Stimulated activated naive CD8-positive, alpha-beta T cell treated with anti-CD3 and anti-CD28 coated beads, Interleukin-15, Interleukin-2, amounts not matched to agents 100 U/mL and 50 U/mL, for 24 hours (primary cell): ENCODE measurements at places on chromosomes 6 and 20.

GRCh38 chr20:33684533-33685327 lies 1.5 kb downstream of the E2F1 start:
- DNase-seq = no peak

GRCh38 chr20:46058599-46059281 lies 29.7 kb downstream of the SLC12A5 start:
- no peak for DNase-seq

GRCh38 chr6:45472382-45472781 lies 94.6 kb upstream of the SUPT3H start:
- DNase-seq = no peak

GRCh38 chr6:1222728-1223595 lies 88.9 kb upstream of the FOXQ1 start:
- no peak for DNase-seq

DNA sequence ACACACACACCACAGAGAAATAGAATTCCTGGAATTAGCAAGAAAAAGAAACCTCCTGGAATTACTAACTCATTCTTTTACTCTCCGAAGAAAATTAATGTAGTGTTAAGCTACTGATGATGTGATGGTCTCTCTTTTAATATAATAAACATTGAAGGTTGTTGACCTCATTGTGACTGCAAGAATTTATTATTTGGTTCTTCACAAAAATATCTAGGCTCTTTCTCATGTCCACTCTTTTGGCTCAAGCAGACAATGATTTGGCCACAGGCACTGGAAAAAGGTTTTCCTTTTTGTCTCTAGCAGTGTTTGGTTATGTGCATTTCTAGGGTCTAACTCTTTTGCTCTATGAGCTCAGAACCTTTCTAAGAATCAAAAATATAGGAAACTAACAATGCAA lies 811.9 kb downstream of the TENT5A start:
- no peak for DNase-seq

GRCh38 chr20:4802527-4802926 lies 80.8 kb downstream of the PRND start:
- no peak for DNase-seq
